Suprapubic skin (tissue), 4 donors: ENCODE measurements at places on chromosomes 3 and 15. TPM values are rescaled to one million over a fixed set of nuclear protein-coding genes. Genes with fewer than 3 reads are reported as not detected.

HDC gene
- not detected for total RNA-seq

TNFAIP8L3 gene
- 17.0 TPM for total RNA-seq

GRCh38 chr3:195764961-195765706 lies 44.4 kb downstream of the MUC20 start:
- peak; percentile 65 for DNase-seq

IGSF10 gene
- 7.1 TPM for total RNA-seq

FBXL2 gene
- 2.5 TPM for total RNA-seq

DNA sequence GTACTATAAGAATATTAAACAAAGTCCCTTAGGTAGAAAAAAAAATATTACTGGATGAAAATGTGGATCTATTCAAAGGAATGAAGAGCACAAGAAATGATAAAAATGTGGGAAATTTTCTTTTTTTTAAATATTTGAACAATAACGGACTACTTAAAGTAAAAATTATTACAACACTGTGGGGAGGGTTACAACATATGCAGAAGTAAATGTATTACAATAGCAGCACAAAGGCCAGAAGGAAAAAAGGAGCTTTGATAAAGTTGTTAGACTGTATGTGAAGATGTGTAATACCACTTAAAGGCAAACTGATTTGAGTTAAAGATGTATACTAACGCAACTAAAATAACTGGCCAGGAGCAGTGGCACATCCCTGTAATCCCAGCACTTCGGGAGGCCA lies 427.1 kb downstream of the SHQ1 start:
- DNase-seq, result no peak

TP63 gene
- 312 TPM for total RNA-seq

TIMMDC1 gene
- total RNA-seq, result 41.6 TPM

NTRK3 gene
- 7.2 TPM for total RNA-seq

- DNase-seq, result no peak
These were observed 7.9 kb downstream of the FEM1B start for GRCh38 chr15:68285259-68285980.

SERPINI2 gene
- total RNA-seq, result not detected

IGSF11 gene
- 2.0 TPM for total RNA-seq

NGLY1 gene
- total RNA-seq, result 22.3 TPM

- DNase-seq, result no peak
These were observed 297.0 kb upstream of the EPHA3 start for GRCh38 chr3:88810455-88810854.
